ENCODE measurements at places on chromosomes 2 and 18.
A peak's percentile ranks its signal among the peaks of the same experiment; 100 is the strongest.

DNA sequence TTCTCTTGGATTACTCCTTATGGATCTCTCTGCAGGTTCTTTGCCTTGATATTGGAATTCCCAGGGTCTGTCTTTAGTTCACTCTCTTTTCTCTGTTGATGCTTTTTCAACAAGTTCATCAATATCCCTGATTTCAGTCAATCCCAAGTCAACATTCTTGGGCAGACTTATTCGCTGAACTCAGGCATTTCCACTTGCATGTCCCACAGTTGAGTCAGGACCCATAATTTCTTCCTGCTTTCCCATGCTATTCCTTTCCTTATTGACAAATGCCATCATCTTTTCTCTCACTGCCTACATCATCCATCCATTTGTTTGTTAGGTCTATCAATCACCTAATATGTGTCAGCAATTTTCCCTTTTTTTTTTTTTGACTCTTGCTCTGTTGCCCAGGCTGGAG is 11.6 kb downstream of the GPD2 start:
- no peak for DNase-seq

GRCh38 chr2:9299161-9300100 is 92.8 kb downstream of the ASAP2 start:
- DNase-seq: no peak

GRCh38 chr2:16152071-16152927 is 211.9 kb downstream of the MYCN start:
- no peak for DNase-seq

GRCh38 chr18:61503688-61504087 is 170.5 kb downstream of the CDH20 start:
- no peak for DNase-seq

DNA sequence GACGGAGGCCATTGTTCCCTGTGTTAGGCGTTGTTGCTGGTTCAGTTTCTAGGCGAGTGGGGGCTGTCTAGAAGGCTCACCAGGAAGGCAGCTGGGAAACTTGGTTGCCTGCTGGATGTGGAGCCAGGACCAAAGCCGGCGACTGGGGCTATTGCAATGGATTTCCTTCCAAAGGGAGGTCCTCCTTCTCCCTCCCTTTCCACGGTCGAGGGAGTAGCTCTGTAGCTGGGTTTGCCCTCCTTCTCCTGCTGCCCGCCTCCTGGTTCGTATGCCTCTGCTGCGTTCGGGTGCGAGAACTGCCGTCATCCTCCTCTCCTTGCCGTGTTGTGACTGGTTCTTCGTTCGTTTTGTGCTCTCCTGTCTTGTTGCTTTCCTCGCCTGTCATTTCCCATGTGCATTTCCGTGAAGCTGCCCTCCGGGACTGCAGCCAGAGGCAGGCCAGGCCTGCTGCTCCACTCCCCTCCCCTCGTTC is 203.4 kb downstream of the NEDD4L start:
- no peak for DNase-seq

DNA sequence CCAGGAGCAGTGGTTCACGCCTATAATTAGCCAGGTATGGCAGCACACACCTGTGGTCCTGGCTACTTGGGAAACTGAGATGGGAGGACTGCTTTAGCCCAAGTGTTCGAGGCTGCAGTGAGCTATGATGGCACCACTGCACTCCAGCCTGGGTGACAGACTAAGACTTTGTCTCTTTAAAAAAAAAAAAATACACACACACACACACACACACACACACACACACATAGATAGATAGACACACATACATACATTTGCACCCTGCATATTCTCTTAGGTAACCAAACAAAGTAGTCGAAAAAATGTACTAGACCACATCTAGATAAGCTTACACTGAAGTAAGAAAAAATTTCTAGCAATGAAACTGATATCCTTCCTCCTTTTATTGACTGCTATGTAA is 86.8 kb downstream of the OLA1 start:
- no peak for DNase-seq

- no peak for DNase-seq
Observed at GRCh38 chr2:204846471-204846870, 301.2 kb downstream of the PARD3B start.

GRCh38 chr2:25421820-25422411 is 80.2 kb upstream of the DNMT3A start:
- no peak for DNase-seq

- no peak for DNase-seq
Observed at GRCh38 chr2:197086500-197086899, 160.0 kb upstream of the PGAP1 start.

DNA sequence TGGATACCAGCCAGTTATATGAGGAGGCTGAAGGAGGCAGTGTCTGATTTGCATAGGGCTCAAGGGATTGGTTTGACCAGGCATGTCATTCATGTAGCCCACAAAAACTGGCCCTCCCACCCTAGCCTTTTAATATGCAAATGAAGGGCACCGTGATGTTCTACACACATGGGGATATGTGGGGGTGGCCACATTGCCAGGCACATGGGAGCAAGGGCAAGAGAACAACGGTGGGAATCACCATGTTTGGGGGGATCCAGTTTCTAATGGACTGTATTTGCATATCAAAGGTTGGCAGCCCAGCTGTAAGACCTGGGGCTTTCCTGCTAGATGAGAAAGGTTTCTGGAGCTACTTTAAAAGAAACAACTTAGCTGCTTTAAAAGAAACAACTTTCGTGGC is 65.1 kb upstream of the SLC25A52 start:
- no peak for DNase-seq

DNA sequence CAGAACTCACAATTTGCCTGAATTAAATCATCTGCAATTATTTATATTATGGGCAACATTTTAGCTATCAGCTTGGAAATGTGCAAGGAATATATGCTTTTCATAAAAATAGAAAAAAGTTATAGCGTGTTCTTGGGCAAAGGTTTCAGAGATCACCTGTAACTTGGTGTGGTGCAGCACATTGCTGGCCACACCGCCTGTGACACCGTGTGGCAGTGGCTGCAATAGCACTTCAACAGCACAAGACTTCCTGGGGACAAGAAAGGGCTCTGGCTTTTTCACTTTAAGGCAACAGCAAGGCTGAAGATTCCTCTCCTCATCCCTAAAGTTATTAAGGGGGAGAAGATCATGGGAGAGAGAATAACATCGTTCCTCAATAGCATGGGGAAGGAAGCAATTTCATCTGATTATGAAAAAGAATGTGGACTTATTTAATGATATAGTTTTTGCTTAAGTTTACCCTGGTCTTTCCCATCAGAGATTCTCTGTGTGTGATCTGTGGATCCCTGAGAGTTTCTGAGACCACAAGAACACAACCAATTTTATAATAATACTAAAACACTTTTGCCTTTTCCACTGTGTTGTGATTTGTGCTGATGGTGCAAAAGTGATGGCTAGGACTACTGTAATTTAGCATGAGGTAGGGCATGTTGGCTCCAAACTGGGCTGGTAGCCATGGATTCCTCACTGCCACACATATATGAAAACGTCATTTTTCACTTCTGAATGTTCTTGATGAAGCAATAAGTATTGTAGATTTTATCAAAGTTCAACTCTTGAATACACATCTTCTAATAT is 15.0 kb upstream of the SERPINB3 start:
- DNase-seq: no peak

DNA sequence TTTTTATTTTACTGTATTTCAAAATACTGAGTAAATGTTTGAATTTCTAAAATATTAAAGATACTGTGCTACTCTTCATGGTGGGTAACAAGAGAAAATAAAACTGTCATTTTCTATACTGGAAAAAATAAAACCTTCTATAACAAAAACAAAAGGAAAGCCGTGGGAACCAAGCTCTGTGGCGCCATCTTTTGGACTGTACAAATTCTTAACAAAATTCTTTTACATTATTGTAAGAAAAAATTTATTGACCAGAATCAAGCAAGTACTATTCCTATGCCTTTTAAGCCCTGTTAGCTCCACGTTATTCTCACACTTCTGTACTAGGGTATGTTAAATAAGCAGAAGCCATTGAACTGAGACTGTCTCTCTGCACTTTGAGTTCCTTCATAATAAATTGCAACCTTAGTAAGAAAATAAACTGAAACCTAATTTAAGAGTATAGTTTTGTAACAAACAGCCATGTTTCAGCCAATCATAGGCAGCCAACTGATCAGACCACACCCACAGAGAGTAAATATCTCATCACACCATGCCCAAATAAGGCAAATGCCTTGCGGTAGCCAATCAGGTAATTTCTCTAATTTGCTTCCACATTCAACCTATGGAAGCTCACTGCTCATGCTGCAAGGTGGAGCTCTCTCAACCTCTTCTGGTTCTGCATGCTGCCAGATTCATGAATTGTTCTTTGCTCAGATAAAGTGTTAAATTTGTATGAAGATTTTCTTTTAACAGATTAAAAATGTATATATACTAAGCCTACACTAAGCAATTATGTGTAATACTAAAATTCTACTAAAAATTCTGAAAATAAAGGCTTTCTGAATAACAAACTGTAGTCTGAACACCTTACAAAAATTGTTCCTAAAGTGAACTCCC is 42.2 kb downstream of the HIBCH start:
- DNase-seq: no peak

DNA sequence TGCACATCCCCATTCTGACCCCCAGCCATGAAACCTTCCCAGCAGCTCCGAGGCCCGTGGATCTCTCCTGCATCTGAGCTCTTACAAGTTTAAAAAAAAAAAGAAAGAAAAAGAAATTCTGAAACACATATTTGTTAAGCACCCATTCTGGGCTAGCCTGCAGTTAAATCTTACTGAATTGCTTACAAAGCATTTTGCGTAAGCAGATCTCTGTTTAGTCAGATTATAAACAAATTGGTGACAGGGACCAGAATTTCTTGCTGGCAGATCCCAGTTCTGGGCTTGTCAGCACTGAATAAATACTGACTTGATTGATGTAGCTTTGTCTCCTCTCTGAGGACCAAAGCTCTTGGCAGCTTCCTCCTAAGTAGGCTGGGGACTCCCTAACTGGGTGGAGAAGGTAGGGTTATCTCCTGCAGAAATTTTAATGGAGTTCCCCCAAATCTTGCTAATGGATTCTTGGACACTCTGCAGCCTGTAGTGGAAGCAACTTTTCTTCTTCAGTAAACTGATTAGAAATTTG is 160.9 kb downstream of the MIB1 start:
- no peak for DNase-seq

GRCh38 chr2:151922845-151923666 is 94.8 kb upstream of the ARL5A start:
- no peak for DNase-seq

- DNase-seq: peak; percentile 64
Observed at GRCh38 chr2:205682239-205682970, at the start of gene NRP2. Gene NRP2 (plus strand): TSS chr2:205682501. CDS start chr2:205683291, 790 bp downstream.

DNA sequence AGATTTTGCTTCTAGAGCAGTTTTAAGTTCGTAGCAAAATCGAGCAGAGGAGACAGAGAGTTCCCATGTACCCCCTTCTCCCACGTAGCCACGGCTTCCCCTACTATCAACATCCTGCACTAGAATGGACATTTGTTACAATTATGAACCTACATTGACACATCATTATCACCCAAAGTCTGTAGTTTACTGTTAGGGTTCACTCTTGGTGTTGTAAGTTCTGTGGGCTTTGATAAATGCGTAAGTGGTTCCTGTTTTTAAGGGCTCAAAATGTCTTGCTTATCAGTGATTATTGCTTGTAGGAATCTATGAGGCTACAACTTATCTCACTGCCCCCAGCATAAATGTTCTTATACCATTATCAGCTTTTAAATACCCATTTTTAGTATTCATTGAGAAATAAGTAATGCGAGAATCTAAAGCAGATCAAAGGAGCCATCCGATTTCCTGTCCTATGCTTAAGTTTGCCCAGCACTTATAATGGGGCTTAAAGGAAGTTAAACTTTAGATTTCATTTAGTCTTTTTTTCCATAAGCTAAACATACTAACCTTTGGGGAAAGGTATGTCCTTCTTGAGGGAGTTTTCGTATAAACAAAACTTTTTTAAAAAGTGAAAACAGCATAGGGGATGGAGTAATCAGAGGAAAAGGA is 118.7 kb downstream of the HAUS1 start:
- no peak for DNase-seq

DNA sequence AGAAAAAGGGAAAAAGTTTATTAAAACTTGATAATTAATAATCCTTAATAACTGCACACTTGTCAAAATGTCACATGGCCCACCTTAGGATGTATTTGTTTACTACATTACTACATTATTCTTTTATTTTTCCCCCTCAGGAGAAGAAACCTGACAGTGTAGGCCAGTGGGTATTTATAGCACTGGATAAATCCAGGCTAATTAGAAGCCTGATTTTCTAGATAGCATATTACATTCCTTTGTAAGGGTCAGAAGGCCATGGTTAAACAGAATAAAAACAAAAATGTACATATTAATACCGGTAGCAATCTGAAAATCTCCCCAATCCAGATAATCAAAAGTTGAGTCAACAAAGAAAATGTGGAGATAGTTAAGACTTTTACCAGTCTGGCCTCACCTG is 21.5 kb upstream of the KIDINS220 start:
- DNase-seq: no peak

- no peak for DNase-seq
Observed at GRCh38 chr2:179226203-179226960, 38.2 kb downstream of the SESTD1 start.

GRCh38 chr2:26757873-26758789 is 6.0 kb upstream of the SLC35F6 start:
- no peak for DNase-seq

DNA sequence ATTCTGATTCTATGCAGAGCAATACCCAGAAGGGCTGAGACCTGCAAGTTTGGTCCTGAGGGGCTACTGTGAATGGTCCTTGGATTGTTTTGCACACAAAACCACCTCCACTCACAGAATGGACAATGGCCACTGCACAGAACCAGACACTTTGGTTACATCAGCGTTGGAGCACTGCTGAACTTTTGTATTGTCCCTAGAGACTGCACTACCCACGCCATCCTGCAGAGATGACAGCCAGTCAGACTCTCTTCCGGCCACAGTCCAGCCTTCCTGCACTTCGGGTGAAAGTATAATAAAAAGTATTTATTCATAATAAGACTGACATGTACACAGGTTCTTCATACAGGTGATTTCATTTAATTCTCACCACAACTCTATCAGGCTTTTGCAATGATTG is 35.7 kb downstream of the CELF4 start:
- DNase-seq: no peak

DNA sequence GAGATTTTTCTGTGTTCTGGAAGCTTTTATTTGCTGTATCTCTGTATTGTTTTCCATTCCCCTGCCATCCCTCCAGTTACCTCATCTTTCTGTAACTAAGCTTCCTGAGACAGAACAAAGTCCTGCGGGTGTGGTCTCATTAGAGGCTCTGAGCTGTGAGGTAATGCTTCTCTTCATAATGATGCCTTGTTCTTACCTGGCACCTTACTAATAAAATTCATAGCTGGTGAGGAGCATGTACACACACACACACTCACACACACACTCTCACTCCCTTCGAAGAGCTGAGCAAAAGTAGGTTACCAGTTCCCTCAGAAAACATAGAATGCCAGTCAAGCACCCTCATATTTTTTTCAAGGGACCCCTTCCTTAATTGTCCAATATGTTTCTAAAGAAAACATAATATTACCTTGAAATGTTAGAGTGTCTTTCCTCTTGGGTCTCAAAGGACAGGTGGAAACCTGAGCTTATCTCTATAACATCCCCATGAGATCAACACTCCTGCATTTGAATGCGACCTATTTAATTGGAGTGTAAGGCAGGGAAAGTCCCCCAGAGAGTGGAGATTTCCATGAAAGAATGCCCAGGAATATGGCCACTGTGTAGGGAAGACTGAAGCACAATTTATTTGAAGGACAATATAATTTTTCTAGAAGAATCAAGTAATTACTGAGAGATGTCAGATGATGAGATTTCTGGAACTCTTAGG is 161.6 kb upstream of the NCK2 start:
- DNase-seq: no peak

GRCh38 chr2:17476064-17476463 is 42.2 kb downstream of the RAD51AP2 start:
- DNase-seq: no peak

- DNase-seq: no peak
Observed at GRCh38 chr2:220789961-220790360, 782.1 kb downstream of the EPHA4 start.
